Calu3 (cell line): ENCODE measurements at places on chromosomes 7 and 10.
A peak's percentile ranks its signal among the peaks of the same experiment; 100 is the strongest.

GRCh38 chr7:38007096-38007495 lies 86.7 kb downstream of the EPDR1 start:
- DNase-seq = no peak

DNA sequence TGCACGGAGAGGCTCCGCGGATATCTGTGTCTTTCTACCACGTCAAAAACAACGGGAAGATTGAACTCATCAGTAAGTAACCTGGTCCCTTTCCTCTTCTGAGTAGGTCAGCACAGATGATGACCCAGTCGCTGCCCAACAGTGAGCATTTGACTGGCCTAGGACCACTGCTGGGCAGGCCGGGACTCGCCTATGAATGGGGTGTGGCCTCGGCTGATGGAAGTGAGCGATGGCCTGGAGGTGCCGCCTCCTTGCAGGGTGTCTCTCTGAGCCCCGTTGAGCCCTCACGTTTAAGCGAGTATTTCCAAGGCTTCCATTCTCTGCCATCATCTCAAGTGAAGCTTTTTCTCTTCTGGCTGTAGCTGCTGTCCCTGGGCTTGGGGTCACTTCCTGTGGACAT lies 18.1 kb downstream of the EIF3B start:
- DNase-seq = no peak

DNA sequence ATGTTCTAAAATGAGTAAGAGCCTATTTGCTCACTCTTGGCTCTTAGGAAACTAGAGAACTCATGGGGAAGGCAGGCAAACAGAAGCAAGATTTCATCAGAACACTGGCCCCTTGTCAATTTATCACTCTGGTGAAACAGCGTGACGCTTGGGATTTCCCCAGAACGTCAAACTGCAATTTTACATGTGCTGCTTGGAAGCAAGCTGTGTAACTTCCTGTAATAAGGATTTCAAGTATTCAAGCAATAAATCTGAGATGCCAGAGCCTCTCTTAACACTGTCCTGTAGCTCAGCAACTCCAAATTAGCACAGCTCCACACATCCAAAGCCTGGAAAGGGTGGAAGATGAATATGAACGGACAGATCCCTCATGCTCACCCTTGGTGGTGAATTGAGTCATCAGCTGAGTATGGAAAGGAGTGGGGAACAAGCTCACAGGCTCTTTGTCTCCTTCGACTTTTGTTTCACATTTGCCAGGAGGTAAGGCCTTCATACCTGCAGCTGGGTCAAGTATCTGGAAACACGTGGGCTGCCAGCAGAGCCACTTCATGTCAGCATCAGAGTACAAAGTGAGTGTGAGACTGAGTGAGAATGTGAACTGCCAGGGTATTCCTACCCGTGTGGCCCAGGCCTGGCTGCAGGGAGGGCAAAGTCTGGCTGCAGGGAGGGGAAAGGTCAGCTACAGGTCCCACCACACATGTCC lies 140.4 kb upstream of the NAMPT start:
- DNase-seq = peak; percentile 79

DNA sequence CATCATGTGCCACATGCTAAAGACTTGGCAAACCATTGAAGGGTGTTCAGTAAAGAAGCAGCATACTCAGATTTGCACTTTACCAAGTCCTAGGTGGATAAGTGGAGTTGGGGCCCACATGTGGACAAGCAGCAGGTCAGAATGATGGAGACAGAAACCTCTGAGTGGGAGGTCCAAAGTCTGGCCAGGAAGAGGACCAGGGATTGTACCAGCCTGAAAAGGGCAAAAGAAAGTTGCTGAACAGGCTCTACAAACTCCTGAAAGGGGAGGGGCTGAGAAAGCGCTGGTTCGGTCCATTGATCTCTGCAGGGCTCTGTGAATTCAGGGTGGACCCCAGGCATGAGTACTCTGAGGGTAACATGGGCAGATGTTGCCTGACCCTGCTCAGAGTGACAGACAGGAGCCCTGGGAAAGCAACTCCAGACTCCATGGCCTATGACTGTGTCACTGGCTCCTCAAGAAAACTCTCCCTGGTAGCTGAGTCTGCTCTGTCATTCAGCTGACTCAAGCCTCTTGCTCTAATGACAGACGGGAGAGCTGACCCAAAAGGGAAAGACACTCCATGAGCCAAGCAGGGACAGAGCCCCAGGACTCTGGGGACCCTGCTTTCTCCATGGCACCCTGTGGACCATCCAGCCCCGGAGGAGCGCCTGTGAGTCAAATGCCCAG lies 68.5 kb downstream of the TBXAS1 start:
- DNase-seq = no peak

DNA sequence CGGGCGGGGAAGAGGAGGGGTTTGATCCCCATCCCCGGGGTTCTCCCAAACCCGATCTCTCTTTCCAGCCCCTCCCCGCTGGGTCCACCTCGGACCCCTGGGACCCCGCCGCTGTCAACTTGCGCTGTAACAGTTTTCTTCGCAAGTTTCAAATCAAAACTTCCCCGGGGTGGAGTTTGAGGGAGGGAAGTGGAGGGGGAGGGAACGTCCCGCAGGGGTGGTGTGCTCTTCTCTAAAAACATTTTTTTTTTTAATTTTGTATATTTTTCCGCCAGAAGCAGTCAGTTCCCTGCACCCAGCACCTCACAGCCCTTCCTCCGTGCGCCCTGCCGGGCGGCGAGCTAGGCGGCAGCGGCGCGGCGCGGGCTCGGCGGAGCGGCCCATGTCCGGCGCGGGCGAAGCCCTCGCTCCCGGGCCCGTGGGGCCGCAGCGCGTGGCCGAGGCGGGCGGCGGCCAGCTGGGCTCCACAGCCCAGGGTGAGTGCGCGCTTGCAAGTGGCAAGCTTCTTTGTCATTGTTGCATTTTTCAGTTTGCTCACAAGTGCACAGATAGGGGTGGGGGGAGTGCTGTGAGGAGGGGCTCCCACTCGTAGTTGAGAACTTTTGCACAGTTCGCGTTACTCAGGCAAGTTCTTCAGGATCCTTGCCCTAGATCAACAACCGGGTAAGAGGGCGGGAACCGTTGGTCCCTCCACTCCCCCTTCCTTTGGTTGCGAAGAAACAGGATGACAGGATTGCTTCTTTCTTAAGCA lies 933 bp downstream of the MDFIC start:
- DNase-seq = peak; percentile 24

DNA sequence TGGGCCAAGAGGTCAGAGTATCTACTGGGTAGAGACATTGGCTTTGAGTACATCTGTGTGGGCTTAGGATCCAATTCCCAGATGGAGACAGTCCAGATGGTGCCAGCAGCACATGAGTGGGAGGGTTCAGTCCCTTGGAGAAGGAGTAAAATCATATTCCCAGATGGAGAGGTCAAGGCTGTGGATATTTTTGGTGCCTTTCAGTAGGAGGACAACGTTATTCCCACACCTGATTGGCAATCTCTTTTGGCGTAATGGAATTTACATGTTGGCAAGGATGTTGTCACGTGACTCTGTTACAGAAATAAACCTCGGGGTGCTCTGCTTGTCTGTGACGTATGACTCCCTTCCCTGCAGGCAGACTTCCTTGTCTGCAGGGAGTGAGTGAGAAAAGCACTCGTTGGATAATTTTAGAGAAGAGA lies 27.6 kb downstream of the NPS start:
- DNase-seq = no peak

DNA sequence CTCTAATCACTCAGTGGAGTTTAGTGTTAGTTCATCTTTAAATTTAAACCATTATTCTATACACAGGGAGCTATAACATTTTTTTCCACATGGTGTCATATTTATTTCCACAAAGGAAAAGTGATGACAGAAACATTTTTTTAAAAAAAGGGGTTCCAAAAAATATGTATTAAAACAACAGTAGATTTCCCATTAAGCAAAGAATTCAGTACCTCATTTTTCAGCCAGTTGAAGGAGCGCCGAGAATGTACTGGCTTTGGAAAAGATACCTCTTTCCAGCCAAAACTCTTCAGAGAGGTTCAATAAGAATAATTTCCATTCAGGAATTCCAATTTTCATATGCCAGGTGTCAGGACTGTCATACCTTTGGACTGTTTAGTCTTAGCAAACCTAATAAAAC lies 250.5 kb upstream of the MEOX2 start:
- no peak for DNase-seq

DNA sequence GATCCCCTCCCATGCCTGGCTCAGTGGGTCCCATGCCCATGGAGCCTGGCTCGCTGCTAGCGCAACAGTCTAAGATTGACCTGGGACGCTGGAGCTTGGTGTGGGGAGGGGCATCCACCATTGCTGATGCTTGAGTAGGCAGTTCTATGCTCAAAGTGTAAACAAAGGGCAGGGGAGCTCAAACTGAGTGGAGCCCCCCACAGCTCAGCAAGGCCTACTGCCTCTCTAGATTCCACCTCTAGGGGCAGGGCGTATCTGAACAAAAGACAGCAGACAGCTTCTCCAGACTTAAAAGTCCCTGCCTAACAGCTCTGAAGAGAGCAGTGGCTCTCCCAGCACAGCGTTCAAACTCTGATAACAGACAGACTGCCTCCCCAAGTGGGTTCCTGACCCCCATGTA lies 31.2 kb upstream of the FFAR4 start:
- DNase-seq = no peak

DNA sequence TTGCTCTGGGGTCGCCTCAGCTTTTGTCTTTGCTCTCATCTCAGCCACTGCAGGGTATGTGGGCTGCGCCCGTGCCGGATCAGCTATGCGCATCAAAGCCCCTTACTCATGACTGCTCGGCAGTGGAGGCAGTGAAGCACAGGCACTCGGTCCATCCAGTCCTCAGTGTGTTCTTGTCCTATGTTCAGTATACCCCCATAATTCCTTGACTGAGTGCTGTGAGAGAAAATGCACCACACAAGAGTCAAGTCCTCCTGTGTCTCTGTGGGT lies 27.4 kb downstream of the EPDR1 start:
- DNase-seq = no peak

- DNase-seq = peak; percentile 65
These were observed 58.4 kb upstream of the MACROH2A2 start for GRCh38 chr10:69994262-69994661.

GRCh38 chr10:5827841-5828240 lies 14.6 kb upstream of the GDI2 start:
- DNase-seq = no peak

DNA sequence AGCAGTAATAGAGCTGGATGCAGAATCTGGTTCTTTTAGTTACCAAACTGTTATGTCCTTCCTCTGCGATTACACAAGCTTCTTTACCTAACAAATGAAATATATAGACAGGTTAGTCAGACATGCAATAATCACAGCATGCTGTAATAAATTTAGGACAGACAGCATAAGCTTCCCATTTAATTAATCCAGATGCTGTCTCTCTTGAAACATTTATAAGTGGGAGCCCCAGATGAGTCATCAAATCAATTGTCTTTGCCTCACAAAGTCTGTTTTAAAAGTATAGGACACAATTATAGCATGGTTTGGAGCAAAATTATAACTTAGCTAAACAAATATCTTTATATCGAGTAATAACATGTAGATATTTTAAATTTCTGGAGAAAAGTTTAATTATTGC lies 1.6 kb downstream of the CDNF start:
- no peak for DNase-seq
